Stimulated activated CD4-positive, alpha-beta T cell treated with anti-CD3 and anti-CD28 coated beads, Interleukin-15, amount 100 ng/mL, for 48 hours (primary cell): ENCODE measurements at places on chromosomes 5 and 9.
A peak's percentile ranks its signal among the peaks of the same experiment; 100 is the strongest.

- no peak for DNase-seq
Observed at GRCh38 chr5:150057996-150058395, 28.4 kb downstream of the CSF1R start.

DNA sequence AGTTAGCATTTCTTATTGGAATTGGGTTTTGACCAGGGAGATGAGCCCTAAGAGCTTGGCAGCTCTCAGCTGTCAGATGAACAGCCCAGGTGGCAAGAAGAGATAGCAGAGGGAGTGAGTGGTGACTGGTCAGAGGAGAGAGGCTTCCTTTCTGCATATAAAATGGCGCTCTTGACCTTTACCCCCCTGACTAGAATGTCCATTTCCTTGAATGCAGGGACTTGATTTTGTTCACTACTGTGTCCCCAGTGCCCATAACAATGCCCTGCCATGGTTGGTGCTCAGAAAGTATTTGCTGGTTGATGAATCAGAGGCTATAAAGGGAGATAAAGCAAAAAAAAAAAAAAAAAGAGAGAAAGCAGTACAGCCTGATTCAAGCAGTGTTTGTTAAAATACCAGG, 7.2 kb downstream of the CHMP5 start:
- no peak for DNase-seq

DNA sequence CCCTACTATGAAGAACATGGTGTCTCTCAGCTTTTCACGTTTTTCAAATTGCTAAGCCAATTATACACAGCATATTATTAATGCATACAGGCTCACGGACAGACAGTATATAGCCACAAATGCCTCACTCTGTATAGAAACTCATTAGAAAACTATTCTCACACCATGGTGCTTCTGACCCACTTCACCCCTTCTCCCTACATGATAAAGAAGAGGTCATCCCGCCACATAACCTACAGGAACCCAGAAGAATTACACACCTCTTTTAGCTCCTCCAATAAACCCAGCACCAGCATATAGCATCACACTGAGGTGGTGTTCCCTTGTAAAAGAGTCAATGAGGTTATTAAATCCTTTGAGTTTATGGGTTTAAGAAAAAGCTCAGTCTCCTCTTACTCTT, 5.6 kb downstream of the TLE1 start:
- no peak for DNase-seq

DNA sequence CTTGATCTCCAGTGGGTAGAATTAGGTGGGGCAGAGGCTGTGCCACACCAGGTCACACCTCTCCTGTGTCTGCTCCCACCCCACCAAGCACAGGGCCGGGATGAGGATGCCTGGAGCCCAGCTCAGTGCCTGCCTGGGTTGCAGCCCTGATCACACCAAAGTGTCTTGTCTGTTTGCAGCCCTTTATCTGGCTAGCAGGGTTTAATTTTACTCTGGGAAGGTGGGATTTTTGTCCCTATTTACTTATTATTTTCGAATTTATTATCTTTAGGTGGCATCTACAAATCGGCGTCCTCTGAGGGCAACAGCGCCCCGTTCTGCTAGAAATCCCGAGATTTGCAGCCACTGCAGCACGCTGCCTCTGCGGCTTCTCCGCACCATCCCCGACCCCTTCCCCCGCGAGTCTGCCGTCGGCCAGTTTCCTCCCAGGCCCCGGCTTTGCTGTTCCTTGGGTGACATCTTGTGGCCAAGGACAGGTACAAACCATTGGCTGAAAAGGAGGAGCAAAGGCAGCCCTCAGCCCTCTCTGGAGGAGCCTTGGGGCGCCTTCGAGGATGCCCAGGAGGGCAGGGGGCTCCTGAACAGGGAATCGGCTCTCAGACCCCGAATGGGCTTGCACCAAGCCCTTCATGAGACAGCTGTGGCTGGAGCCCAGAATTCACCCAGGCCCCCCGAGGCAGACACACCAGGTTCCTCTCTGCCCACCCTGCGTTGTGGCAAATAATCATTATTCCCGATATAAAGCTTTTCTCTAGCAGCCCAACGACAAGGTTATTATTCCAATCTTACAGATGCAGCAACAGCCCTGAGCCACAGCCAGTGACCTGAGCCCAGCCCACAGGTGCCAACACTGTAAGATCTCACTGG, 113.0 kb downstream of the GAPVD1 start:
- peak; percentile 62 for DNase-seq
